ENCODE measurements at places on chromosomes 5 and 9.

DNA sequence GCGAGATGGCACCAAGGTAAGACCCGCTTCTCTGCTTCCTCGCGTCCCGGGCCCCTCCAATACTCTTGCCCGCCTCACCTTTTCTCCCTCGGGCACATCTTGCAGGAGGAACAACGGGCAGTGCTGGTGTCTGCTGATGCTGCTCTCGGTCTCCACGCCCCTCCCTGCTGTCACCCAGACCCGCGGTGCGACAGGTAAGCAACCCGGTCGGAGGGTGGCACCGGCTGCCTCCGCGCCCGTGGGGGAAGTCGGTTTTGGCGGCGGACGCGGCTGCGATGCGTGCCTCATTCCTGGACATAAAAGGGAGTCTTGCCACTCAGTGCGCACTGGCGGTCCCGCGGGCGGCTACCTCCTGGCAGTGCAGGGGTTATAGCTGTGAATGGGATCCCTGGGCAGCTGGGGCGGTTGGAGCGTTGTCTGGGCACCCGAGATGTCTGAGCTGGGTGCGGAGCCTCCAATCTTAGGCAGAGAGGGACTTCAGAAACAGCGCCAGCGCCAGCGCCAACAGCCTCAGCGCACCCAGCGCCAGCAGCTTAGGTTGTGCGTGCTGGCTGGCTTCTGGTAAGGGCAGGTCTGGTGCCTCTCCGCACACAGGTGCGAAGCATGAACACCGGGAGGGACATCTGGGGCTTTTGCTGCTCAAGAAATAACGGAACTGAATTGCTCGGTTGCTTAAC, 488 bp downstream of the COL15A1 start:
- no peak for DNase-seq

GRCh38 chr9:105930011-105930627, 235.8 kb downstream of the TMEM38B start:
- no peak for DNase-seq

GRCh38 chr9:136377341-136378169, 4.1 kb upstream of the CARD9 start:
- no peak for DNase-seq

GRCh38 chr9:88106492-88106891, 31.8 kb downstream of the SPATA31C2 start:
- no peak for DNase-seq

- DNase-seq: no peak
These were observed 612 bp upstream of the ATG10 start for GRCh38 chr5:81971111-81971711.

DNA sequence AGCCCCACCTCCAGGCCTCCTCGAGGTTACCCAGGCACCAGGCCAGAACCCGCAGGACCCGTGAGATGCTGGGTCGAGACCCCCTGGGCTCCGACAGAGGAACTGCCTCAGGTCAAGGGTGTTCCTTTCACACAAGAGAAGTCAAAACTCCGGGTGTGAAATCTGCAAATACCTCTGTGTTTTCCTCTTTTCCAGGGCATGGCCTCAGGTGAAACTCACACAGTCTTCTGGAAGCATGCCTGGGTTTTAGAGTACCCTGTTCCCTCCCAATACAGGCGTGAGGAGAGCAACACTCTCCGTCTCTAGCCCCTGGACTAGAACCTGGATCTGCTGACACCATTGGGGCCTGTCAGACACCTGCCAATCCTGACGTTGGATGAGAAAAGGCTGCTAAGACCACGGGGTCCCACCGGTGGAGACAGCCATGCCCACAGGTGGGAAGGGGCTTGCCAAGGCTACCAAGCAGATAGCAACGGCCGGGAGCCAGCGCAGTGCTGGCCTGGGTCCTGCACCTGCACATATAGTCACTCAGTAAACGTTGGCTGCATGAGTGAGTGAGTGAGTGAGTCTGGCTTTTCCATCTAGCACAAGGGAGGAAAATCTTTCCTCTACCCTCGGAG, 182.0 kb upstream of the PPP1R26 start:
- no peak for DNase-seq

DNA sequence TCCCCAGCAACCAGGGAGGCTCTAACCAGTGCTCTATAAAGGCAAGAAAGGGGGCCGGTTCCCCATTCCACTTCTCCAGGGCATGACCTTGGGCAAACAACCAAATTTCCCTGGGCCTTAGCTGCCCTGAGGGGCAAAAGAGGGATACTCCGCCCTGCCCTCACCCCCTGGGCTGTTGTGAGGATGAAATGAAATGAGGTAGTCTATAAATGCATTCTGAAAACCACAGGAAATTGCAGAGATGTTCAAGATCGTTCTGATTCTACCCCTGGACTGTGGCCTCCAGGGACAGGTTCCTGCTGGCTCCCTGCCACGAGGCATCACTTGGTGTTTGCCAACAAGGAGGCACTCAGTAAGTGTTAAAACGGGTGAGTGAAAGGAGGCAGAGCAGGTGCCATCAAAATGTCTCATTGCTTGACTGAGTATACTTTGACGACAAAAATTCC, 5.7 kb downstream of the RAPGEF1 start:
- DNase-seq: no peak

DNA sequence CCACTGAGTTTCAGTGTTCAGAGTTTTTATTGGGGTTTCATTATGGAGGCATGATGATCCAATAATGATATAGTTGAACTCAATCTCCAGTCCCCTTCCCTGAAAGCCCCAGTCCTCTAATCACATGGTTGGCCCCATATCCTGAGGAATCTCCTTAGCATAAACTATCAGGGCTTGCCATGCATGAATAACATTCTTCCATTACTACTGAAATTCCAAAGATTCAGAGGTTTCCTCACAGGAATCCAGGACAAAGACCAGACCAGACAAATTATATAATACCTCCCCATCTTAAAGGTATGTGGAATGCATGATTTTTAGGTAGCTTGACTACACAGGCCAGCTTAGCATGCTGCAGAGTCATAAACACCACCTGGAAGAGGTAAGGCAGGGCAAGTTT, 15.5 kb upstream of the LRRTM2 start:
- no peak for DNase-seq

GRCh38 chr9:133533857-133534256, 647 bp upstream of the ADAMTSL2 start:
- no peak for DNase-seq

DNA sequence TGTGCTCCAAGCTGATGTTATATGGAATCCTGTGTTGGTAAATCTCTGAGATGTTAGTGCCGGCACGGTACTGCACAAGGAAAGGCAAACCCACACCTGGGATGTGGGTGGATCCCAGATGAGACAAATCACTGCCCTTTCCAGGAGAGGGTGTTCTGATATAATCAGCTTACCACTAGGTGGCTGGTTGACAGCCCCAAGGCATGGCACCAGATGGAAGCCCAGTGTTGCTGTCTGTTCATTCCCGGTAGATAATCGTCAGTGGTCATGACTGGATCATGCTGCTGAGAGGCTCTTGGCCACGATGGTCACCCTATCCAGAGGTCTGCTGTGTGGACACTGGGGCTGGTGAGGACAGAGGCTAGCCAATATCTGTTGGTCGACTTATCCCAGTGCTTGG, 184.0 kb downstream of the CACNA1B start:
- DNase-seq: no peak

DNA sequence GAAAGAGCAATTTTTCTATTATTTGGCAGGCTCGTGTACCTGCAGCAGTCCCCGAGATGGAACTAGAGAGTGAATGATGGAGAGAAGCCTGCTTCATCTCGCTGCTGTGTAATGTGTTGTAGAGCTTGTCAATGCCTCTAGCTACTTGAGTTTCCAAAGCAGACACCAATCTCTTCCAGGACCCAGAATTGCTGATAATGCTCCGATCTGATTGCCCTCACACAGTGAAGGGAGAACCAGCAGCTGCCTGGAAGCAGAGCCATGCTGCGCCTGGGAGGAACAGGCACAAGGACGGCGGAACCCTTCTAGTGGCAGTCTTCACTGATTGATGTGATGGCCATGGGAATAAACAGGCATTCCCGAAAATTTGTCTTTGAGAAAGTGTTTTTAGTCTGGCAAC, 288.0 kb downstream of the ICE1 start:
- DNase-seq: no peak

DNA sequence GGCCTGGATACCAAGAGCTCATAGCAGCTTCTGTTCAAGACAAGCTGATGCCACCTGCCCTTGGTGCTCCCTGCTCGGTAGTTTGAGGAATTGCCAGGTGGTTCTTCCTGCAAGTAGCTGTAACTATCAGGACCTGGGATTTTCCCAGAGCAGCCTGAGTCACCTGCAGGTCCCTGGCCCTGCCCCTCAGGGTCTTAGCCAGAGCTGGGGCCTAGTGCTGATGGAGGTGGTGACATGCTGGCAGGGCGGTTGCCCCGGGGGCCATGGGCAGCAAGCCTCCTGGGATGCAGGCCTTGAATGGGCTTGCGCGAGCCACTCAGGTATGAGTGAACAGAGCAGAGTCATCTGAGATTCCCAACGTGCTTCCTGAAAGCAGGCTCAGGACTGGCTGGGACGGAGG, 262.3 kb downstream of the HSPA4 start:
- no peak for DNase-seq

GRCh38 chr9:12629067-12629466, 64.1 kb upstream of the TYRP1 start:
- DNase-seq: no peak

DNA sequence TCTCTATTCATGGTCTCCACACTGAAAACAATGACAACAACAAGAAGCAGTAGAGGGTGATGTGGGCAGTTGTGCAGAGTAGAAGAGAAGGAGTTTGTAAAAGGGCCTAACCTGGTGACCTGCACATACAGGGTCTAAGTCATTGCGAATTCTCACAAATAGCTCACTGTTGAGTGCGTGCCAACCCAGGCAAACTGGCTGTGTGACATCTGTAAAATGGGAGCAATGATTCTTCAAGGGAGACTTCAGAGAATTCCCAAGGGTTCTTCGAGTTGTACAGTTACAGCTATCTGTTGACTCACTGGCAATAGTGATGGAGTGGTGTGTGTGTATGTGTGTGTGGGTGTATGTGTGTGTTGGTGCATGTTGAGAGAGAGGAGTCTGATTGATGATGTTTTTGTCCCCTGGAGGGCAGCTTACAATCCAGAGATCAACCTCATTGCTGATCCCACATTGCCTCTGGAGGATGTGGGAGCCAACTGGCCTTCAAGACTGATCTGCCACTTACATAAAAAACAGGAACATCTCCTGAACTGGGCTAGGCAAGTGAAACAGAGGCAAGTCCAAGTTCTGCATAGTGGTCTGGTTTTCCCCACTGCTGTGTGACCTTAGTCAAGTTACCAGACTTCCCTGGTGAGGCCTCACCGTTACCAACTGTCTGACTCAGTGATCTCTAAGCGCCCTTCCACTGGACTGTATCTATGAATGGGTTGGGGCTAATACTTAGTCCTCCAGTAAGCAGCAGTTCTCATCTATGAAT, 3.2 kb downstream of the FAT2 start:
- DNase-seq: no peak

GRCh38 chr5:180173875-180174586, 35.0 kb downstream of the RASGEF1C start:
- no peak for DNase-seq

DNA sequence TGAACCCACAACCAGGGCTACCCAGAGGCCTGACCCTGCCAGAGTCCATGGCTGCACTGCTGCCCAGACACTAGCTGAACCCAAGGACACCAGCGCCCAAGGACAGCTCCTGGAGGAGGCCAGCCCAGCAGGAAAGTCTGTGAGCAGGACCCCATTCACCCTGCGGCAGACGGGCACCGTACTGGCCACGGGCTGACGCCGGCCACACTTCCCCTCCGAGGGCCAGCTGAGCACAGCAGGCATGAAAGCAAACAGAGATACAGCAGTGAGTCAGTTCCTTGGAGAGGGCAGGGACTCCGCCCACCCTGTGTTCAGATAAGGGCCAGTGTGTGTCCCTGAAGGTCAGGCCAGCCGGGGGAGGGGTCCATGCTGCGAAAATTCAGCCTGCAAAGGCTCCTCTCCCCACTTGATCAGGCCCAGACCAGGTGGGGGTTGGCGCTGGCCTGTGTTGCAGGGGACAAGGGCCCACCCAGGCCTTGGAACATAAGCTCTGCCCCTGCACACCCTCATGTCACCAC, 3.2 kb downstream of the RNF208 start:
- no peak for DNase-seq

DNA sequence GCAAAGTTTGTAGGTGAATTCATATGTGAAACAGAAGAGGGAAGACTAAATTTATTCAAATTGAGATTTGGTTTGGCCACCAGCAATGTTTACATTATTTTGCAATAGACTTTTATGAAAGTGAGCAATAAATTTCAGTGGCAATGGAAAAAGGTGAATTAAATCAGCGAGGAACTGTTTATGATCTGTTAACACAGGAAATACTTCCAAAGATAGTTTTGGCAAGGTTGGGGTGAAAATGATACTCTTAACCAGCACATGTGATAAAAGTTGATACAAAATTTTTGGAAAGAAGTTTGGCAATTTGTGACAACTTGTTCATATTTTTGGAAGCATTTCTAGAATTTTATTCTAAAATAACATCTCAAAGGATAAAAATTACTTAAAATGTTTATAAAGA, 119.8 kb downstream of the ARHGEF28 start:
- no peak for DNase-seq

DNA sequence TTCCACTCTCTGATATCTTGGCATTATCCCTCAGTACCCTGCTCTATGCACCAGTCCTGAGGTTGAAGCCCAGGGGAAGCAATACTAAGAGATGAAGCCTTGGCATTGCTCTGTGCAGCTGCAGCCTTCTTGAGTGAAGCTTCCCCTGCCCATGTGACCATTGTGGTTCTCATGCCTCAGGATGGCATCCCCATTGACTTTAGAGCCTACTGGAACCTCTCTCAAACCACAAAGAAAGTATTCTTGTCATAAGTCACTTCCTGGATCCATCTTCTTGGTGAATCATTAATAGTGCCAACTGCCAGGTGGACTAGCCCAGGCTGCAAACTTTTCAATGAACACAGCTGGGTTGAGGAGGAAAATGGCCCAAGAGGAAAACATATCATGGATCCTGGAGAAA, 283.9 kb upstream of the RFX3 start:
- no peak for DNase-seq

GRCh38 chr5:157348049-157348400, 82.1 kb downstream of the CYFIP2 start:
- no peak for DNase-seq

- no peak for DNase-seq
These were observed 209.5 kb downstream of the GNA14 start for GRCh38 chr9:77438653-77439052.

- DNase-seq: no peak
These were observed 71.1 kb upstream of the SLC44A1 start for GRCh38 chr9:105173306-105173705.

GRCh38 chr5:31886206-31886605, 247.3 kb downstream of the PDZD2 start:
- no peak for DNase-seq

- DNase-seq: no peak
These were observed 211.8 kb downstream of the GOLPH3 start for GRCh38 chr5:31962351-31962751.

- DNase-seq: no peak
These were observed 28.1 kb downstream of the ACSL6 start for GRCh38 chr5:131983244-131983771.

GRCh38 chr5:142825378-142826089, 55.4 kb downstream of the ARHGAP26 start:
- no peak for DNase-seq

DNA sequence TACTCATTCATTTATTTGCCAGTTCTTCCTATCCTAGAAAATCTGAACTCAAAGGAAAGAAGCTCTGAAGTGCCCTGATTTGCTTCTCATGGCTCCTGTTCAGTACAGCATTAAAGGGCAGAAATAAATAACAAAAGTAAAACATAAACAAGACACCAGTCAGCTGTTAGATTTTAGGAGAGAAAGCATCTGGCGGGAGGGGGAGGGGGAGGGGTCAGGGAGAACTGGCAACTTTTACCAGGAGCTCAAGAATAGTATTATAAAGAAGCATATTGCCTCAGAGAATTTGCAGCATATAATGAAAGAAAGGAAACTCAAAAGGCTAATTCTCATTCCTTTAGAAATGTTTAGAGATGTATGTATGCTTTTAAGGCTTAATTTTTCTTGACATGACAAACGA, 68.1 kb downstream of the SEMA6A start:
- DNase-seq: no peak

All from stimulated activated CD8-positive, alpha-beta memory T cell treated with anti-CD3 and anti-CD28 coated beads, Interleukin-15, amount 100 ng/mL, for 24 hours (primary cell).